ENCODE measurements at places on chromosomes 3 and 15.
A peak's percentile ranks its signal among the peaks of the same experiment; 100 is the strongest.

GRCh38 chr3:31522152-31522551 is 10.6 kb upstream of the STT3B start:
- no peak for DNase-seq

GRCh38 chr3:124669470-124669869 is 60.8 kb upstream of the UMPS start:
- DNase-seq, result peak; percentile 80

DNA sequence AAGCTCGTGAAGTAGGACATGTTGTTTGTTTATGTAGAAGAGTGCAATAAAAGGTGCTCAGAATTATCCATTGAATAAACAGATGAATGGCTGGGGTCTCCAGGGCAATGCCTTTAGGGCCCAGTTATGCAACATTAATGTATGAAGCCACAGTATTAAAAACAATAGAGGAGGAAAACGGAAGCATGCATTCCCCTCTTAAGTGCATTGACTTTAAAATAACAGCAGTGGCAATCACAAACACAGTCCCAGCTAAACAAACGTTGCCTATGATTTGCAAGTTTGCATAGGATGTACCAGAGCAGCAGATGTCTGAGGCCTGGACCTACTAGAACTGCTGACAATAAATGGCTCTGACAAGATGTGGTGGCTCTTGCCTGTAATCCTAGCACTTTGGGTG is 60.6 kb upstream of the GCNT3 start:
- no peak for DNase-seq

DNA sequence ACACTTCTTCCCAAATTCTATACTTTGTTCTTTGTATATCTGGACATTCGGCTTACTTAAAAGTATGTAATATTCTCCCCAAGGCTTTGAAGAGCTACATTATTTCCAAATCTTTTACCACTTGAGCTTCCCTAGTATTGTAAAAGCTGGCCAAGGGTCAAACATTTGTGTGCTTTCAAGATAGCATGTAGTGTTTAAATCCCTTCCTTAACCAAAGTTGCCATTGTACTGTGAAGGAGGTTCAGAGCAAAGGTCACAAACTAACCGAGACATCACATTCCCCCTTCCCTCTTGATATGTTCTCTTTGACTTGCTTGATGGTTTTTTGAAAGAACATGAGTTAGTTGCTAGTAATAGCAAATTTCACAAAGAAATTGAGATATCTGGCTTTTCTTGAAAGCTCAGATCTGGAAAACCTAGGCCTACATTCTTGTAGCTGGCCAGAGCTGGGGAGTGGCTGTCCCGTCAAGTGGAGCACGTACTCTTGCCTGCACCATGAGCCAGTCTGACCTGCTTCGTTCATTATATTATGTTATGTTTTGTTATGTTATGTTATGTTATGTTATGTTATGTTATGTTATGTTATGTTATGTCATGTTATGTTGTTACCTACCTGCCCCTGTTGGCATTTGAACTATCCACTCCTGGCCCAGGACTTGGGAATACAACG is 60.2 kb downstream of the FILIP1L start:
- no peak for DNase-seq

DNA sequence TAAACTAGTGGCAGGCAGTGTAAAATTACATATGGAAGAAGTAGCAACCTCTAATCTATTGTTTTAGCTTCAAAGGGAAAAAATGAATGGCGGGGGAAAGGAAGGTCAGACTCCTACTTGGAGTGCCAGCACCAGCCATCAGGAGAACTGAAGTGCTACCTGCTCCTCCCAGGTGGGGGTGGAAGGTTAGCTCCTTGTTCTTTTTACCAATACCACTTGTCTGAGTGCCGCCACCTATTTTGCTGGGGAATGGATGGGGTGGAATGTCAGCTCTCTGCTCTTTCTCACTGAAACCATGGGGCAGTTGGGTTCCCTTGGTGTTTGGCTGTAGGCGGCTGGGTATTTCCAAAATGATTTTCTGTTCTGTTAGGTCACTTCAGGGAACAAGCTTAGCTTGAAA is 428.7 kb upstream of the EPHA3 start:
- DNase-seq, result no peak

GRCh38 chr15:70584441-70584837 is 178.9 kb downstream of the UACA start:
- DNase-seq, result no peak

DNA sequence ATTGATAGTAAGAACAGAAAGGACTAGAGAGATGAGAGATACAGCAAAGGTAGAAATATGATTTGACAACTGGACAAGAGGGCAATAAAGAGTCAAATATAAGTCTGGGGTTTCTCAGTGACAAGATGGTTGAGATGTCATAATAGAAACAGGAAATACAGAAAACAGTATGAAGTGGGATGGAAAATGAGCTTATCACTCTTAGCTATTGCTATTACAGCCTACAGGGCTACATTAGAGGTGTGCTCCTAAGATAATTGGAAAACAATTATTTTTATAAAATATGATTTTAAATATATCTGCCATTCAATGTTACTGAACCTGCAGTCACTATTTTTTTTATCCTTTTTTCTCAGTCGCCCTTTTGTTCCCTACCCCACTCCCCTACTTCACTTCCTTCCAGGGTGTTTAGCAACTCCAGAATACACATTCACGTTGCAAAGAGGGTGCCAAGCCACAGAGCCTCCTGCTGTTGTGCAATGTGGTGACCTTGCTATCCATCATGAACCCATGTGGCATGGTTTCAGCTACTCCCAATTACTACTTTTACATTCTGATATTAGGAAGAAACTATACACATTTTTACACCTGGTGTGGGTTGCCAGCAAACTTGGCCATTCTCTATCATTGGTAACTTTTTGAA is 6.0 kb downstream of the NRG4 start:
- no peak for DNase-seq

GRCh38 chr15:75112278-75112847 is 89.0 kb downstream of the PPCDC start:
- no peak for DNase-seq

DNA sequence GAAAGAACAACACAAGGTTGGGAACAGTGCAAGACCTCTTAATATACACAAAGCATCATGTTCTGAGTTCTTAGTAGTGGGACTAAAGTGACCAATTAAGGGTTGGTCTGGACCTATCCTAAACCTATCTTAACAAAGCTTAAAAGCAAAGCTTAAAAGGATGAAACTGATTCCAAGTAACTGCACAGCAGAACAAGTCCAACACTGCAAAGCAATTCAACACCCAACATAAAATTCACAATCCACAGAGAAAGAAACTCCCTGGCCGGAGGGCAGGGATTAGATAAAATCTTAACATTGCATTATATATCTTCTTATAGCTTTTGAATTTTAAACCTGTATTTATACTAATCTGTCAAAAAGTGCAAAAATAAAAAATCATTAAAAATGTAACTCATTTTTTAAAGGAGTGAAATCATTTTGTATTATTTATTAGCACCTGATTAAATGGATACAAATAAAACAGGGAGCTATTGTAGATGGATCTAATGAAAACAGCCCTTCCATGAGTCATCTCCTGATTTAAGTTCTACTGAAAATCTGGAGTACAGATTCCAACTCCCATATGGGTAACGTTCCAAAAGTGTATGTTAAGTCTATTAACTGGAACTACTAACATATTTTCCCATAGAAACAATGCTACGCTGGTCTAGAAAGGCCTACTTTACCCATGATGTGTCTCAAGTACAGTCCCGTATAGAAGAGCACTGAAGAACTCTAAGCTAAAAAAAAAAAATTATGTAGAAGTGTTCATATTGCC is 34.9 kb downstream of the PIK3R4 start:
- DNase-seq, result peak; percentile 51

GRCh38 chr15:93024293-93024692 is 64.7 kb downstream of the RGMA start:
- no peak for DNase-seq

DNA sequence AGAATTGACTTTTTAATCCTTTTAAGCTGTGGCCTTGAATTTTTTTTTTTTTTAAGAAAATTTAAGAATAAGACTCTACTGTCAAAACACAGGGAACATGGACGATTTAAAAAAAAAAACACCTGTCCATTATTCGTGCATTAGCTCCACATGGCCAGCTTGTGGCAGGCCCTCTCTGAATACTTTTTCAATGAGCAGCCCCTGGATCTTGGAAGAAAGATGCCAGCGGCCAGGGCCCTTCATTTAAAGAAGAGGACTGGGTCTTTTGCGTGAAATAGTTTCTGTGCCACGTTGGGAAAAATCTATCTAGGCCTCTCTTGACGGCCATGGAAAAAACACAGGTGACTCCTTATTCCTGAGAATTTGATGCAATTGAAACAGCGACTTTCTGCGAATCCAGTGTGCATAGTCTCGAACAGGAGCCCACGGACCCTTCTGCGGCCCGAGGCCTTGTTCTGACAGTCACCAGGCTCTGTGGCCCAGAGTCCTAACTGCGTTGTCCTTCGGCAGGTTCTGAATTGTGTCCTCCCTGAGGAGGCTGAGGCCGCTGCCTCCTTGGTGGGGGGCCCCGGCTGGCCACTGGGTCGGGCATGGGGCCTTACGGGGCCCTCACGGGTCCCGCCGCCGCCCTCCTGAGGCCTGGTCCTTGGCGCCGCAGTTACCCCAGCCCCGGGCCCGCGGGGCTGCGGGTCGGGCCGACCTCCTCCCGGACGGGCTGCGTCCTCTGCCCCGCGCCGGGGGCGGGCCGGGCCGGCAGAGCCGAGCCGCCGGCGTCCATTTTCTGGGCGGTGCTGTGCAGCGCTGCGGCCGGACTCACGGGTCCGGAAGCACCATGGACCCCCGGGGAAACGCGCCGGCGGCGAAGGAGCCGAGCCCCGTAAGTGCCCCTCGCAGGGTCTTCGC is 33.5 kb downstream of the ZBTB38 start:
- DNase-seq, result peak; percentile 39

GRCh38 chr3:133426721-133427120 is 26.9 kb downstream of the BFSP2 start:
- DNase-seq, result peak; percentile 50

DNA sequence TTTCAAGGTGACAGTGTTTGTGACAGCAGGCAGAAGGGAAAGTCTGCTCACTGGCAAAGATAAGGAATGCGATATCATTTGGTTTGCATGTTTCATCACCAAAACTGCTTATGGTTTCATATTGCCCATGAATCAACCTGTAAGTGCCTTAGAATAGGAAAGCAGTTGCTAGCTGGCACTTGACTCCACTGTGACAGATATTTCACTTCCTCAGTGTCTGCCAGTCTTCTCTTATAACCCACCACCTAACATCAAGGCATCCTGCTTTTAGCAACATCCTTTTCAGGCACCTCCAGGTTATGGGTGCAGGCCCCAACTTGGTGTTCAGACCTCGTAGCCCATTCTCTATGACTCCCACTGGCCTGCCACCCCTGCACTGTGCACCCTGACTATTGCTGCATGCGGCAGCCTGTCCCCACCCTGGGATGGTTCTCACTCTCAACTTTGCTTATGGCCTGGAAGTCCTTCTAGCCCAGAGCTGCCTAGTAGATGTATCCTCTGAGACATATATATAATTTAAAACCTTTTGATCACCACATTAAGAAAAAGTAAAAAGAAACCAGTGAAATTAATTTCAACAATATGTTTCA is 154.4 kb upstream of the RARB start:
- no peak for DNase-seq

DNA sequence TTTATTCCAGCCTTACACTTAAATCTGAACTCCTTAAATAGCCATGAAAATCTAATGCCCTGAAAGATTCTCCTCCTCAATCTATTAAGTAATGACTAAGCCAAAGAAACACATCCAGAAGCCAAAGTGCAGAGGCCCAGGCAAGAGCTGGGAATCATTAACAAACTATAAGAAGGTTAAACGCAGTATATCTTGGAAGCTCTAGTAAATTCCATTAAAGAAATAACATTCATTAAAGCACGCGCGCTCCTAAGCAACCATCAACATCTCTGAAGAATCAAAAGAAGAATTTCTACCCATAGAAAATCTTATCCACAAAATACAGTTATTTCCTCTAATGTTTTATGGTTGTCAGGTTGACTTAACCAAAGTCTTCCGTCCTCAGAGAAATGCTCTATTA is 29.5 kb downstream of the MB21D2 start:
- peak; percentile 55 for DNase-seq

GRCh38 chr3:149564079-149564478 is 89.6 kb downstream of the TM4SF4 start:
- DNase-seq, result peak; percentile 28

GRCh38 chr15:55224892-55225291 is 28.2 kb upstream of the RSL24D1 start:
- peak; percentile 9 for DNase-seq

DNA sequence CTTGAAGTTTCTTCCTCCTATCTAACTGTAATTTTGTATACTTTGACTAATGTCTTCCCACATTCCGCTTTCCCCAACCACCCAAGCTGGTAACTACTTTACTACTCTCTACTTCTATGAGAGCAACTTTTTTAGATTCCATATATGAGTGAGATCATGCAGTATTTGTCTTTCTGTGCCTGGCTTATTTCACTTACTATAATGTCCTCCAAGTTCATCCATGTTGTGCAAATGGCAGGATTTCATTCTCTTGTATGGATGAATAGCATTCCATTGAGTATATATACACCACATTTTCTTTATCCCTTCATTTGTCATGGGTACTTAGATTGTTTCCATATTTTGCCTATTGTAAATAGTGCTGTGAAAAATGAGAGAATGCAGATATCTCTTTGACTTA is 78.5 kb upstream of the CCNL1 start:
- peak; percentile 64 for DNase-seq

- DNase-seq, result no peak
Measured at GRCh38 chr3:43817825-43818224, 127.1 kb downstream of the ABHD5 start.

GRCh38 chr3:56985878-56986277 is 74.6 kb upstream of the SPATA12 start:
- DNase-seq, result peak; percentile 77

DNA sequence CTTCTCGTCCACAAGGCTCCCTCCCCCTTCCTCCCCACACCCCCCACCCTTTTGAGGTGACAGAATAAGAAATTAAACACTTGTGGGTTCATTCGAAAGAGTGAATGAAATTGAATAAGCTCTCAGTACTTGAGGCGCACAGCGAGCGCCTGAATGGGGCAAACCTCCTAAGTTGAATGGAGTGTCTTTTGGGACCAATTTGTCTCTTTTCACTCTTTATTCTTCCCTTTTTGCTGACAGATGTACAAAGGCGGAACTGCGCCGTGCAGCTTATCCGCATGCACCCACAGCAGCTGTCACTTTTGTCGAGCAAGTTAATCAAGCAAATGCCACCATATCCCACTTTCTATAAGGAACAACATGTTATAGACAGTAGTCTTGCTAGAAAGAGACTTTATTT is 47.9 kb upstream of the FEZF2 start:
- no peak for DNase-seq

GRCh38 chr3:27093771-27094170 is 275.4 kb downstream of the NEK10 start:
- no peak for DNase-seq

DNA sequence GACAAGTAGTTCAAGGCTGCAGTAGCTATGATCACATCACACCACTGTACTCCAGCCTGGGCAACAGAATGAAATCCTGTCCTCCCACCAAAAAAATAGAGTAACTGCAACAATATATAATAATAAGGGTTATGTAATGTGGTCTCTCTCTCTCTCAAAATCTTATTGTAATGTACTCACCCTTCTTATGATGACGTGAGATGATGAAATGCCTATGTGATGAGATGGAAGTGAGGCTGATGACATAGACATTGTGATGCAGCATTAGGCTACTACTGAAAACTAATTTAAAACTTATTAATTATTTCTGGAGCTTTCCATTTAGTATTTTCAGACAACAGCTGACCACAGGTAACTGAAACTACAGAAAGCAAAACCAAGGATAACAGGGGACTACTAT is 27.4 kb downstream of the TASOR start:
- DNase-seq, result no peak
